ENCODE measurements at places on chromosomes 2 and 18.

GRCh38 chr2:3398857-3399256 lies 19.4 kb downstream of the TRAPPC12 start:
- no peak for DNase-seq

DNA sequence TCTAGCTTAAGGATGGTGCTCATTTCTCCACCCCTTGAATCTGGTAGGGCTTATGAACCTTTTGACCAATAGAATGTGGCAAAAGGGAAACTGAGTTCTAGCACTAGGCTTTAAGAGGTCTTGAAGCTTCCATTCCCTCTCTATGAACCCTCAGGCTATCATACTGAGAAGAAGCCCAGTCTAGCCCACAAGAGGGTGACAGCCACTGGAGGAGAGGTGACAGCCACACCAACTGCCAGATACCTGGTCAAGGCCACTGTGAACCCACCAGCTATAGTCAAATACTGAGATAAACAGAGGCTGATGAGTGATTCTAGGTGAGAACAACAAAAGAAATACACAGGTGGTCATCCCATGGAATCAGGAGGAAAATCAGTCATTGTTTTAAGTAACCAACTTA lies 37.6 kb downstream of the NCKAP5 start:
- no peak for DNase-seq

GRCh38 chr2:9118383-9118960 lies 88.1 kb upstream of the ASAP2 start:
- DNase-seq, result no peak

- no peak for DNase-seq
These were observed 122.2 kb downstream of the TANC1 start for GRCh38 chr2:159090514-159091201.

DNA sequence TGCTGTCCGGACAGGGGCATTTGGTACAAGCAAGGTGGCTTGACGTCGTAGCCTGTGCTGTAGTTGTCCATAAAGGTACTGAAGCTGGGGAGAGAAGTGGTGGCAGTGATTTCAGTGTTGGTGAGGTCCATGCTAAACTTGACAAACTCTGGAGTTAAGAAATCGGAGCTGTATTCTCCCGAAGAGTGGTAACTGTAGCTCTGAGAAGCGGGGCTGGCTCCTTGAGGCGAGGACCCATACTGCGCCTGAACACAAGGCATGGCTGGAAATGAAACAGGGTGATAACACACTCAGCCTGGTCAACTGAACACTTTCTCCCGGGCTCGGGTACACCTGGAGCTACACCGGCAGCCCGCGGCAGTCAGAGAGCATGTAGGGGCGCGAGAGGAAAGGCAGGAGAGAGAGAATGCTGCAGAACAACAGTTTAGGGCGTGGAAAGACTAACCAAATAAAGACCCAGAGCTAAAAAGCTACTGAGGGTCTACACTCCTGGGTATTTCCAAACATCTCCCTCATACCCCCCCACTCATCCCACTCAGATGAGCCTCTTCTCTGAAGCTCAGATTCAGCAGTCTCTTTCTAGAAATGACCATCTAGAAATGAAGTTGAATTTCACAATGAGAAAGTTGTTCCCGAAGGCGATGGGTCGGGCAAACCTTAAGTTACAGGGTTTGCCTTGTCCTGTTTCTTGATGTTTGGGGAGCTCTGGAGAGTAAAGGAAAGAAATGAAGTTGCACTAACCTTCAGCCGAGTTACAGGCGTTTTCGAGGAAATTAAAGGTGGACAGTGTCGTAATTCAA lies 2.4 kb downstream of the NR4A2 start:
- no peak for DNase-seq

DNA sequence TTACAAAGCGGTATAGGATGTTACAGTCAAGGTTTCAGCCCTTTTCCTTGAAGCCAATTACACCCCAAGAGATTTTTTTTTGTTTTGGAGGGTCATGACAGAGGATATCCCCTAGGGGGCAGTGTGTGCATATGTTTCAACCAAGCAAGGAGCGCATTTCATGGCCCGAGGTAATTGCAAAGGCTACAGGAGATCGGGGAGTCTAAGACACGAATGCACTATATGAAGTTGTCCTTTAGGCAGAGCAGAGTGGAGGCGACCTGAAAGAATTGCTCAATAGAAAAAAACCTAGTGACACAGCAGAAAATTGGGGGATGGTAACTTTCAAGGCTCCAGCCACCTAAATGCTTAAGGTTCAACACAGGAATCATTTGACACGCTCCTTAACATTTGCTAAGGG lies 219.8 kb upstream of the PARD3B start:
- DNase-seq, result peak; percentile 70

GRCh38 chr2:155983845-155984244 lies 348.7 kb downstream of the NR4A2 start:
- DNase-seq, result no peak

DNA sequence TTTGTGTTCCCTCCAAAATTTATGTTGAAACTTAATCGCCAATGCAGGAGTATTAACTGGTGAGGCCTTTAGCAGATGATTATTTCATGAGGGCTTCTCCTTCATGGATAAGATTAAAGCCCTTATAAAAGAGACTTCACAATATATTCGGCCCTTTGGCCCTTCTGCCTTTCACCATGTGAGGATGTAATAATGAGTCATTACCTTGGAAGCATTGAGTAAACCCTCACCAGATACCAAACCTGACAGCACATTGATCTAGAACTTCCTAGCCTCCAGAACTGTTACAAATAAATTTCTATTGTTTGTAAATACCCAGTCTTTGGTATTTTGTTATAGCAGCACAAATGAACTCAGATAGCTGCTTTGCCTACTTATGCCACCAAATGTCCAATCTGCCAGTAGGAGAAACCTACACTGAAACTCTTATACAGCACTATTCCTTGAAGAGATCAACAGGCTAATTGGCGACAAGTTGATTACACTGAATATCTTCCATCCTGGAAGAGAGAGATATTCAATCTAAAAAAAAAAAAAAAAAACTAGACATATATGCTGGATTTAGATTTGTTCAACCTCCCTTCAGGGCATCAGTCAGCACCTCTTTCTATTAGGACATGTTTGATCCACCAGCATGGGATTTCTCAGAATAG lies 125.9 kb upstream of the COL5A2 start:
- DNase-seq, result no peak

- DNase-seq, result no peak
These were observed 59.9 kb upstream of the CERS6 start for GRCh38 chr2:168396131-168396530.

GRCh38 chr2:226692521-226693126 lies 107.0 kb downstream of the IRS1 start:
- no peak for DNase-seq

DNA sequence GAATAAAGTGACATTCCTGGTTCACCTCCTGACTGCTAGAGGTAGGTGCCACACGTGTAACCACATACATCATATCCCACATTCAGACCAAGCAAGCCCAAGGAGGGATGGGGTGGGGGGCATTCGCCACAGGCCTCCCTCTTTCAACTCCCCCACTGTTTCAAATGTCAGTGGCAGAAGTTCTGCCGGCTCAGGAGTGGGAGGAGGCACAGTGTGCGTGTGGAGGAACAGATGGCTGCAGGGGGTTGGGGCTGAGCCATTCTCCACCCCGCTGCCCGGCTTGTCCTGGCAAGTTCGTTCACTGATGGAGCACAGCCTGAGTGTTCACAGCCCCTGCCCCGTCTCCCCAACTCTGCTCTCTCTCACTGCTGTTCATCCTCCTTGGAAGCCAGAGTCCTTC lies 75.4 kb upstream of the TANC1 start:
- no peak for DNase-seq

DNA sequence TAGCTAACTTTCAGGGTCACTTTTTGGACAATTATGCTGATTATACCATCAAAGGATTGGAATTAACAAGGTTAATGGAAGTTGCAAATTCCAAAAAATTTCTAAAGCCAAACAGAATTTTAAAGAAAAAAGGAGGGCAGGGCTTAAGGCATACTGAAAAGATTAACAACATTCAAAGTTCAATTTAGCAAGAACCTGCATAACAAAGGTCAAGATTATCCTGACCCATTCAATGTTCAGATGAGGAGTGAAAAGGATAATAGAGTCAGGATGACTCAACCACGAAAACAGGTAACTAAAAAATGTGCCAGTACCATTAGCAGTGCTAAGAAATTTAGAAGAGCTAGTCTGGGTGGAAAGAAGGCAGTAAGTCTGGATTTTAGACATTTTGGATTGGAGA lies 139.8 kb upstream of the HNMT start:
- no peak for DNase-seq

- DNase-seq, result no peak
These were observed 27.0 kb downstream of the GCA start for GRCh38 chr2:162370931-162371330.

DNA sequence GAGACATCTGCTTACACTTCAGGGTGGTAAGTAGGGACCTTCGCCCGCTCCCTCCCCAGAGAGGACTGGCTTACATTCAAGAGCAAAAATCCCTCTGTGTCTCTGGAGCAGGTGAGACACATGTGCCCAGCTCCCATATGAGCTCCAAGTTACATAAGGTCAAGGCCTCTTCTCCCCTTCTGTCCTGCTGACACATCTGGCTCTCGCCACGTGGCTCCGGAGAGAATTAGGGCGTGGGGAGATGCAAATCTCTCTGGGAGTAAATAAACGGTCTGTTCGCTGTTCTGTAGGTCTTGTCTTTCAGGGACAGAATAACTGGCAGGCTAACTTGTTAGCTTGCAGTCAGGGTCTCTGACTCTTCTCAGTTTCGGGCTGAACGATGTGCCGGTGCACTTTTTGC lies 16.2 kb downstream of the MRO start:
- no peak for DNase-seq

DNA sequence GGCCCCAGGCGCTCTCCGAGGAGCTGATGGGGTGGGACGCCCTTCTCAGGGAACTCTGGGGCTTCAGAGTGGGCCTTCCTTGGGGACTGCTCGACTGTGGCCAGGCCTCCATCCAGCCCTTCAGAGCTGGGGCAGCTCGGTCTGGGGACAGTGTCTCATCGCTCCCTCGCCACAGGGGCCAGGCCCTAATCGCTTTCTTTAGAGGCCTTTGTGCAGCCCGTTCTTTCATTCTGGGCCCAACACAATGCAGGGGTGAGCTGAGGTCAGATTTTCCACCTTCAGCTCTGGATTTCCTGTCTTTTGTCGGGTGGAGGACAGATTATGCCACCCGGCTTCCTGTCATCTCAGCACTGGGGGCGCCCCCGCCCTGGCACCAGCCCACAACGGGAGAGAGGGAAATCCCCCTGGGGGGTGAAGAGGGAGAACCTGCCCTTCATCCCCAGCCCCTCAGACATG lies 25.2 kb downstream of the MYCN start:
- no peak for DNase-seq

GRCh38 chr18:63725682-63726480 lies 23.1 kb downstream of the SERPINB11 start:
- DNase-seq, result no peak

- DNase-seq, result no peak
These were observed 14.3 kb downstream of the B3GNT7 start for GRCh38 chr2:231409776-231410175.

GRCh38 chr18:22742409-22742808 lies 190.7 kb upstream of the RBBP8 start:
- DNase-seq, result no peak
